ENCODE measurements at places on chromosomes 11 and 22. TPM values are rescaled to one million over a fixed set of nuclear protein-coding genes. Genes with fewer than 3 reads are reported as not detected.

NPAS4 gene
- 0.14 TPM for polyA plus RNA-seq

DEUP1 gene
- polyA plus RNA-seq = not detected

CD248 gene
- 105 TPM for polyA plus RNA-seq

SMC1B gene
- polyA plus RNA-seq = not detected

OR5A1 gene
- polyA plus RNA-seq = not detected
